SW480 (cell line): ENCODE measurements at places on chromosomes 5 and 9.

- DNase-seq, result no peak
These were observed 1.5 kb upstream of the NPM1 start for GRCh38 chr5:171386006-171386671.

DNA sequence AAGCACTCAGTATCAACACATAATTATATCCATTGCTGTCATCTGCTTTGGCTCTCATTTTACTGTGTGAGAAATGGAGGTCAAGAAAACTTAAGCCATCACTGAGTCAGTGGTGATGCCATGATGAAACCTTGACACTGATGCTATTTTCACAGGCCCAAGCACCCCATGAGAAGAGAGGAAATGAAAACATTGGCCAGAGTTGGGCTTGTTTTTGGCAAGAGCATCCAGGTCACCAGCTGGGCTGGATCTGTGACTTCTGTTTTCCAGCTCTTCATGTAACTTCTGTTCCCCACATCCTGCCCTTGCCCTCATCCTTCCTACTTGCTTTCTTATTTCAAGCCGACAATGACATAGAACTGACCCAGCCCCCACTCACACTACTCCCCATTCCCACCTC is 10.0 kb downstream of the LCP2 start:
- no peak for DNase-seq

DNA sequence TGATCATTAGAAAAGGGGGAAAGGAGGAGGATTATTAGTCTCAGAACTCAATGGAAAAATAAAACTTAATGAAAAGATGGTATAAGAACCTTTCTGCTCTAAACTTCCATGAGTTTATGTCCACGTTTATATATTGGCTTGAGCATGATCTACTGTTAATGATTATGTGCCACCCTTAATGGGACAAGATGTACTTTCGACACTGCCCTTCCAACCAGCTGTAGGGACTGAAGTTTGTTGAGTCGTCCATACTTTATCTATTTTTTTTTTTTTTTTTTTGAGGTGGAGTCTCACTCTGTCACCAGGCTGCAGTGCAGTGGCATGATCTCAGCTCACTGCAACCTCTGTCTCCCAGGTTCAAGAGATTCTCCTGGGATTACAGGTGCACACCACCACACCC is 25.0 kb upstream of the GABRP start:
- no peak for DNase-seq

DNA sequence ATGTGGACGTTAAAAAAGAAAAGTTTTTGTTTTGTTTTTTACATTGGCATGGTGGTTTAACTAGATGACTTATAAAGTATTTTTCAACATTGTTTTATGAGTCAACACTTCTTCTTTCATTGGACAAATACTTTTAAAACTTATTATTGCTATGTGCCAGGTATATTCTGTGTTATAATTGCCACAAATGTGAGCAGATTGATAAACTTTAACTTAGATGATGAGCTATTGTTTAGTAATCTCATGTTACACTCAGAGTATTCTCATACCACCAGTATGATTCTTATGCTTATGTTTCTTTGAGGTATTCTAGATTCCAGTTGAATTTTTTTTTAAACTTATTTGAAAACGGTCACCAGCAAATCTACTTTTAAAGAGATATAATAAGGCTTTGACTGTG is 60.3 kb downstream of the RASA1 start:
- DNase-seq, result no peak

GRCh38 chr9:35666045-35666444 is 1.1 kb upstream of the ARHGEF39 start:
- no peak for DNase-seq

- DNase-seq, result no peak
These were observed 17.1 kb downstream of the C9orf43 start for GRCh38 chr9:113427629-113428028.

- no peak for DNase-seq
These were observed 5.5 kb downstream of the KCNIP1 start for GRCh38 chr5:170509348-170509660.

DNA sequence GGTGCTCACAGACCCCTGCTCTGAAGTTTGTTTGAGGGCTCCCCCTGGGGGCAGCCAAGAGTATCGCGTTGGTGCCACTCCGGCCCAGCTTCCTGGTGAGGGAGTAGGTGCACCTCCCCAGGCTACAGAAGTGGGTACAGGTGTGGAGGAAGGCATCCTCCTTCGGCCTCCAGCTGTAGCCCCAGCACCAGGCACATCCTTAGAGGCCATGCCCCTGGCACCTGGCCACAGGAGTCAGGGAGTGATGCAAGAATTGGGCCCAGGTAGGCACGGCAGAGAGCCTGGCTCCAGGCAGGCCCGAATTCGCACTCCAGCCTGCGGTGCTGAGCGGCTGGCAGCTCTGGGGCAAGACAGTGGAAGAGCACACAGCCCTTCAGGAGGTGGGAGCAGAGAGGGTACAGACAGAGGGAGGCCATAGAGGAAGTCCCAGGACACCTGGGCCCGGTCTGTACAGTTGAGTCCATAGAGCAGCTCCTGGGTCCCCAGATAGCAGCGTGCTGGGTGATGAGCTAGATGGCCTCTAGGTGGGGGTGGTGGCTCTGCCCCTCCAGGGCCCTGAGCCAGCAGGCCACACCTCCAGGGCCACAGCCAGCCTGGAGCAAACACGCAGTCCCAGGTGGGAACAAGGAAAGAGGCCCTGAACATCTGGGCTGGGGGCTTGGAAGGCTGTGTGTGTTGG is 2.4 kb downstream of the SAPCD2 start:
- peak; percentile 83 for DNase-seq
